ENCODE measurements at places on chromosomes 2 and 18. TPM values are rescaled to one million over a fixed set of nuclear protein-coding genes. Genes with fewer than 3 reads are reported as not detected.

- DNase-seq: no peak
Observed at GRCh38 chr2:217513258-217513657, 489.5 kb downstream of the TNS1 start.

DNA sequence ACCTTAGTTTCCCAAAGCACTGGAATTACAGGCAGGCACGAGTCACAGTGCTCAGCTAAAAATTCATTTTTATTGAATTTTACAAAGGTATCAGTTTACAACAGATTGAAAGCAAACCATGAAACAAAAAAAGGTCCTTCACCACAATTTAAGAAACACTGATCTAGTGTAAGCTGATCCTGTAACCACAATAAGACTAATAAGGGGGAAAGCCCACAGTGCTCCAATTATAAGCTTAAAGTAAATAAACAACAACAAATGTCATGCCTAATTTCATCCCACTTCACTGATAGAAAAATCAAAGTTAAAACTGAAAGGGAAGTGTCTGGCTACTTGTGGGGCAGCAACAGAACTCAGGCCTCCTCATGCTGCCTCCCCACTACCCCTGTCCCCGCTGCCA, 49.2 kb downstream of the ICA1L start:
- DNase-seq: no peak

GRCh38 chr2:213863541-213863940, 547.3 kb upstream of the VWC2L start:
- DNase-seq: no peak

GRCh38 chr18:77654302-77654701, 404.7 kb downstream of the GALR1 start:
- no peak for DNase-seq

DNA sequence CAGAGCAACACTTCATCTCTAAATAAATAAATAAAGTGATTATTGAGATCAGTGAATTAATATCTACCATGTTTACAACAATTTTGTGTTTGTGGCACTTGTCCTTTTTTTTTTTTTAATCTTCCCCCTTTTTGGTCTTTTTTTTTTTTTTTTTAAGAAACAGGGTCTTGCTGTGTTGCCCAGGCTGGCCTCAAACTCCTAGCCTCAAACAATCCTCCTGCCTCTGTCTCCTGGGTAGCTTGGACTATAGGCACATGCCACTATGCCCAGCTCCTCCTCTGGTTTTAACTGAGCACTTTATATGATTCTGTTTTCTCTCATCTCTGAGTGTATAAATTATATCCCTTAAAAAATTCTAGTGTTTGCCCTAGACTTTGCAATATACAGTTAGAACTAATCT, 30.3 kb downstream of the SLC4A5 start:
- no peak for DNase-seq

- no peak for DNase-seq
Observed at GRCh38 chr2:133171393-133172004, 396.8 kb downstream of the NCKAP5 start.

- DNase-seq: no peak
Observed at GRCh38 chr2:88226754-88227153, 56.6 kb downstream of the THNSL2 start.

DNA sequence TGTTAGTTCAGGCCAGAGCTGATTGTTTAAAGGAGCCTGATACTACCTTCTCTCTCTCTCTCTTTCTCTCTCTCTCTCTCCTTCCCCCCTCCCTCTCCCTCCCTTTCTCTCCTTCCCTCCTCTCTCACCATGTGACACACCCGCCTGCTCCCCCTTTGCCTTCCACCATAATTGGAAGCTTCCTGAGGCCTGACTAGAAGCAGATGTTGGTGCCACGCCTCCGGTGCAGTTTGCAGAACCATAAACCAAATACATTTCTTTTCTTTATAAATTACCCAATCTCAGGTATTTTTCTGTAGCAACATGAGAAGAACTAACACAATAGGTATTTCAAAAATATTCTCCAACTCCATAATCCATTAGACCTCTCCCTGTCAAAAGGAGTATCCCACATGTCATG, 62.4 kb downstream of the ANKRD62 start:
- no peak for DNase-seq

DNA sequence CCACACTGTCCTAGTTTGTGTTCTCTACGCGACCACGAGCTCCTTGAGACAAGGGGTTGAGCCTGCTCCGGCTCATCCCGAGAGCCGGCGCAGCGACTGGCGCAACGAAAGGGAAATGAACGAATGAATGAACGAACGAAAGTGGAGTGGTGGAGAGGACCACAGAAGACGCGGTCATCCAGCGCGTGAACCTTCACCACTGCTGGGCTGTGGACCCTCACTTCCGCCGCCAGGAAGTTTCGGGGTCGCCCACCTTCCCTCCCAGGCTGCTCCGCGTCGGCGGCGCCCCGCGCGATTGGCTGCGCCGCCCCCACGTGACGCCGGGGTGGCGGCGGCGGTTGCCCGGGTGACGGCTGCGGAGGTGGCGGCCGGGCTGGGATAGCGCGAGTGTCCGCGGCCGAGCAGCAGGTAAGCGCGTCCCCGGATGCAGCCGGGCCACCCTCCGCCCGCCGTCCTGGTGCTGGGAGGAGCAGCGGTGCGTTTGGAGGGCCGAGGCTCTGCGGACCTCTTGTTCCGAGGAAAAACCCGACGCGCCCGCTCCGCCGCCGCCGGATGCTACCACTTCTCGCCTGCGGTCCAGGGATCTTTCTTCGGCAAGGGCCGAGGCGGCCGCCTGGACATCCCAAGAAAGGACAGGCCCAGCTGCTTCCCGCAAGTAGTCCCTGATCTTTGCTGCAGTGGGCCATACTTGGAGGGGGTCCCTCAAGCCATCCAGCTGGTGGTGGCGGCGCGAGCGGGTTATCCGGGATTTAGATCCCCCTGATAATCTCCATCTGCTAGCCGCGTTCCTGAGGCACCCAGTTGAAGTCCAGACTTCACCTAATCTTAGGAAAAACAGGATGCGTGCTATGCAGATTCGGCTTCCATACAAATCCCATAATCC, at the start of gene ARMC9:
ARMC9 (plus strand) TSS at position 341 of the 883 bp plus-strand sequence. CDS start 7,608 bp downstream, outside the sequence.
- no peak for DNase-seq

- no peak for DNase-seq
Observed at GRCh38 chr2:137333386-137334165, 568.2 kb downstream of the THSD7B start.

GRCh38 chr18:57373017-57373416, 20.7 kb downstream of the ST8SIA3 start:
- DNase-seq: no peak

GRCh38 chr18:49019446-49020045, 68.8 kb upstream of the SMAD7 start:
- peak; percentile 35 for DNase-seq

DNA sequence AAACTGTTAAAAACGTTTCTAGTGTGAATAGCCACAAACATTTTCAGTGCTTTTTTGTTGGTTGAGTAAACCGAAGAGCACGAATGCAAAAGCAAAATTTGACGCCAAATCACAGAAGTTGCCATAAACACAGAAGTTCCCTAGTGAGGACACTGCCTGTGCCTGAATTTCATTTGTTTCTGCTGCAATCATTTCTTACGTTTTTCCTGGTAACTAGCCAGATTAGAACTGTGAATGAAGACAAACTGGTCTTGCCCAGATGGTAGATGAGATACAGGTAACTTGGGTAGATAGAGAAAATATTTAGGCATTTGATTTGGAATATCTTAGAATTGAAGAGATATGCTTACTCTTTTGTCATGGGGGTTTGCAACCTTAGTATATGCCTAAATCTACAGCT, 9.8 kb upstream of the TBR1 start:
- no peak for DNase-seq

DNA sequence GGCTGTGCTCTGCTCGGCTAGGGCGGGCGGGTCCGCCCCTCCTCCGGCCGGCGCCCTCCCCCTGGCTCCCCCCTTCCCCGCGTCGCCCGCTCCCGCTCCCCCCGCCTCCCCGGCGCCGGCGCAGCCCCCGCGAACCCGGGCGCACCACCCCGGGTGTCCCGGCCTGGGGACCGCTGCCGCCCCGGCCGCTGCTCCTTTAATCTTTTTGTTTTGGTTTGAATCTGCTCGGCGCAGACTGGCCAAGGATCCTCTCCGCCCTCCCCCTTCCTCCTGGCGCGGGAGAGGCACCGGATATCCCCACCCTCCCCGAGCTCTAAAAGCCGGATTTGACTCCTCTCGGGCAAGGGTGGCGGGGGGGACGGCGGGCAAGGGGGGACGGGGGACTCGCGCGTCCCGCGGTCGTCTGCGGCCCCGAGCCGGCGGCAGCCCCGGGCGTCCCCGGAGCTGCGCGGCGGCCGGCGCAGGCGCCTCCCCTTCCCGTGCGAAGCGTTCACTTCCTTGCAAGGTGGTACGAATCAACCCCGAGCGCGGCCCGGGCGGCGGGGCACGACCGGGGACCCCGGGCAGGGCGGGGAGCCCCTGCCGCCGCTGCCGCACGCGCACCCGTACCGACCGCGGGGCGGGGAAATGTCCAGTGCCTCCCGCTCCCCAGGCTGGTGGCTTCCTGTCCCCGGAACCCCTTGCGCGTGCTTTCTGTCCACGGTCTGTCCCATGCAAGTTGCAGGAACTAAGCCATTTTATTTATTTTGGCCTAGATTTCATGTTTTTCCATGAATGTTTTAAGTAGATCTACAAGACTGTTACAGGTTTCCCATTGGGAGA, at the start of gene PTGR3:
PTGR3 (minus strand) TSS at position 11 of the 822 bp plus-strand sequence. CDS start 81 bp downstream, outside the sequence.
- peak; percentile 94 for DNase-seq

- no peak for DNase-seq
Observed at GRCh38 chr2:219509780-219510511, 4.3 kb upstream of the ASIC4 start.

- DNase-seq: no peak
Observed at GRCh38 chr18:12701161-12701560, 1.4 kb downstream of the CEP76 start.

- no peak for DNase-seq
Observed at GRCh38 chr2:10343658-10344057, 41.0 kb downstream of the HPCAL1 start.

DNA sequence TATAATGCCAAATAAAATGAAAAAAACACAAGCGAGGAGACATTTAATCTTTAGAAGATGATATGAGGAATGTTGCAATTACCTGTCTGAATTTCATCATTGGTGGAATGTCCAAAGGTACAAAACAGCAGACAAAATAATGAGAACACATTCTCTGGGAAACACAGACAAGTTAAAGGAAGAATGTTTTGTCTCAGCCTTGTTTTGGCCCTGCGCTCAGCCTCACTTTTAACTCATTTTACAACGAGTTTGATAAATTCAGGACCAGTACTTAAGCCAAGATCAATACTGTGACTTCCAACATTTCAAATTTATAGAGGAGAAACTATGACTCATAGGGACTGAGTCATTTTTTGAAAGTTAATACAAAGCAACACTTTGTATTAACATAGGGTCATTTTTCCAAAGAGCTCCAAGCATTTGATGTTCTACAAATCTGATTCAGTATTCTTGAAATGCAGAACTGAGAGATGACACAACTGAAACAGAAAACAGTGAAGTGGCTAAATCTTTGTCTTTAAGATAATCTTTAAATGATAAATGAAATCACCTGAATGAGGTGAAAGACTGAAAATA, 833.2 kb upstream of the CHAC2 start:
- no peak for DNase-seq

DNA sequence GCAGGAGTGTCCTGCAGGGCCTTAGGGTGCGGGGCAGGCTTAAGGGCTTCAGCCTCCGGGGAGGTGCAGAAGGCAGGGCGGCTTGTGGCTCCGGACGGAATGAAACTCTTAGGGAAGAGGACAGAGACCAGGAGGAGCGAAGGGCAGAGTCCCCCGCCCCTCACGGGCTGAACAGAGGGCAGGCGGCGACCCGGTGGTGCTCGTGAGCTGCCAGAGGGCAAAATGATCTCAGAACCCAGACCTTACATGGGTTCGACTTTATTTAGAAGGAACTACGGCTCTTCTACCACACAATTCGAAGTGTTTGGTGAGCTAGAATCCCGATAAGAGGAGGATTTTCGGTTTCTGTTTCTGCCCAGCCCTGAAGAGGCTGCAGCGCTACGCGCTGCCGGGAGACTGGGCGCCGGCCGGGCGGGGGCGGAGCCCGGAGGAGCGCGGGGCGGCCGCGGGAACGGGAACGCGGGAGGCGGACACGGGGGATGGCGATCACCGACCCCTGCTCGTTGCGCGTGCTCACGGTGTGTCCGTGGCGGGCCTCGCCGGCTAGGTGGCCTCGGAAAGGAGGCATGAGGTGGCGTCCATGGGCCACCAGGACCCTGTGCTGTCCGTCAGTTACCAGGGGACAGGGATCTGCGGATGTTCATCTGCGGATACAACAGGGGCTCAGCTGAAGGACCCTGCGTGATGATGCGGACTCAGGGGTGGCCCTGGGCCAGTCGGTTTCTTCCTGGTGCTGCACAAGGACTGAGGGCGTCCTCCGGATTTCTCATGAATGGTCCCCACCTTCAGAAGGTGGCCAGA, 4.2 kb upstream of the SP100 start:
- peak; percentile 84 for DNase-seq

- DNase-seq: no peak
Observed at GRCh38 chr2:175282300-175282699, 100.8 kb upstream of the ATP5MC3 start.

DNA sequence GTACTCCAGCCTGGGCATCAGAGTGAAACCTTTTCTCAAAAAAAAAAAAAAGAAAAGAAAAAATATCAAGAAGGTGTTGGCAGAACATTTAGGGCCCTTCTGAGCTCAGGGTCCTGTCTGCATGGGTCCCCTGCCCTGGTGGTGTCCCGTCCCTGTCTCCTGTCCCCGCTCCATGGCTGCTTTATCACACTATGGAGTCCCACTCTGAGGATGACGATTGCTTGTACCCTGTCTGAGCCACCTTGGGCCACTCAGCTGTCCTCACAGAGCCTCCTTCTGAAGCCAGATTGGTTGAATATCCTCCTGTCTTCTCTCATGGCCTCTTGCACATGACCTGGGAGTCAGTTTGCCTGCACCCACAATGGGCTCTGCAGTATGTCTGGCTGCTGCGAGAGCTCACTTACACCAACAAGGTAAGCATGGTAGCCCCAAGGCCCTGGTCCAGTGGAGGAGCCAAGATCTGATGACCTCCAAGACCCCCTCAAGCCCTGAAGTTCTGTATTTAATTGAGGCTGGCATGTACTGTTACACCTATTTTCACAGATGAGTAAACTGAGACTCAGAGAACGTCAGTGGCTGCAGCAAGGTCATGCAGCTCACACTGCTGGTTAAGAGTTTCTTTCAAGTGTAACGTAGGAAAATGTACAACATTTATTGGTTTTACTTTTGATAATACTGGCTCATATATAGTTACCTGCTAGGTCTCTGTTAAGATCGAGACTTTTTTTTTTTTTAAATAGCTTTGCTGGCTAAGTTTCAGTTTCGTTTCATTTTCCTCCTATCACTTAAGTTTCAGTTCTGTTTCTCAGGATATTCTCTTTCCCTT, 16.9 kb upstream of the ZCCHC2 start:
- DNase-seq: no peak

Gene CFAP210
- total RNA-seq: not detected

Gene FHOD3
- total RNA-seq: 17.8 TPM

Gene PSMA8
- not detected for total RNA-seq

Gene CRYGC
- not detected for total RNA-seq

Gene RRM2
- 3.0 TPM for total RNA-seq

Gene DYNAP
- not detected for total RNA-seq

Gene GPR55
- not detected for total RNA-seq

Gene CENPA
- 3.9 TPM for total RNA-seq

Gene CLEC4F
- total RNA-seq: 0.60 TPM

Gene CAMKMT
- 8.1 TPM for total RNA-seq

Gene LYPD6B
- total RNA-seq: 83.7 TPM

Gene IL36RN
- total RNA-seq: 42.7 TPM

Measured in suprapubic skin (tissue), 4 donors.